ENCODE measurements at places on chromosomes 6 and 20. TPM values are rescaled to one million over a fixed set of nuclear protein-coding genes. Genes with fewer than 3 reads are reported as not detected.
A peak's percentile ranks its signal among the peaks of the same experiment; 100 is the strongest.

GRCh38 chr6:170522565-170523183, 30.4 kb downstream of the PSMB1 start:
- peak; percentile 5 for DNase-seq

Gene CRIP3
- total RNA-seq = 1.4 TPM

- DNase-seq = no peak
Measured at GRCh38 chr6:99446076-99446475, 21.0 kb upstream of the PNISR start.

- DNase-seq = no peak
Measured at GRCh38 chr6:144265390-144265789, 19.7 kb upstream of the UTRN start.

- no peak for DNase-seq
Measured at GRCh38 chr6:73503027-73503772, 17.6 kb downstream of the EEF1A1 start.

Gene CYP21A2
- not detected for total RNA-seq

Gene ARMC2
- 3.5 TPM for total RNA-seq

DNA sequence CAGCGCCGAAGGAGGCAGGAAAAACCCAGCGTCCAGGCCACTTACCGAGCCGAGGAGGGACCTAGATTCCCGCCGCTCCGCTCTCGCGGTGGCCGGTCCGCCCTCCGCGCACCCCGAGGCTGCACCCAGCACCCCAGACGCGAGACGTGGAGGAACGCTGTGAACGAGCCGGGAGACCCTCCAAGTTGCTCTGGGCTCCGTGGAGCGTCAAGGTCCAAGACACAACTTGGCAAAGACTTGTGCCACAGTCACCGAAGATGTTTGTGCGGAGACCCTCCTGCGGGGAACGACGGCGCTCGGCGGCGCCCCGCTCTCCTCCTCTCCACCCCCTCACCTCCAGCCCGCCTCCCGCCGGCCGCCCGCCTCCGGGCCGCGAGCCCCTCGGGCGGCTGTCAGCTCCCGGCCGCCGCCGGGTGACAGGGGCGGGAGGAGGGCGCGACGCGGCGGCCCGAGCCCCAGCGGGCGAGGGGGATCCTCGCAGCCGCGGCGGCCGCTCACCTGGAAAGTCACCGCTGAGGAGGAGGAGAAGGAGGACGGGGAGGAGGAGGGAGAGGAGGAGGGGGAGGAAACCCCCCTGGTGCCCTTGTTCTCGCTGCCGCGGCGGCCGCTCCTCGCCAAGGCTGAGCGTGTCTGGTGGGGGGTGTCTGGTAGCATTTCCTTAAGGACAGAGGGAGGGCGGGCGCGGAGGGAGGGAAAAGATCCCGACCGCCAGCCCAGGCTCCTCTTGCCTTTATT, 637 bp upstream of the HIVEP2 start:
- DNase-seq = peak; percentile 67

DNA sequence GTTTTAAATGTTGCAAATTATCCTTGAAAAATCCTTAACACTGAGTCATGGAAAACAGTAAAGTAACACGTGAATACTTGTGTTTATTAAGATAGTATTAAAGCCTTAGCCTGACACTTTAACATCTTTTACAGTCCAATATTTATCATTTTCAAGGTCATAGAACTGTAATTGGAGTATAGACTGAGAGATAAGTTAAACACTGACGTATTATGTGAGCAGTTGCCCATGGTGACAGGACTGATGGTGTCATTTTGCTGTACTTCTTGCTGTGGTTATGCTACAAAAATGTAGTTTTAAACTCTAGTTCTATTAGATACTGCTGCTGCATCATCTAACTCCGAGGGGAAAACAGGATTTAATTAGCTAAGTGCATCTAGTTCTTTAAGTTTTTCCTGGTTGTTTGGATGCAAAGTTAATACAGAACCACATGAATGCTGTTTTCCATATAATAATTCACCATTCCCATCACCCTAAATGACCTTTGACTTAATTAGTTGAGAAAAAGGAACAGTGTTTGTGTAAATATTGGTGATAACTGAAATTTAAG, 37.8 kb downstream of the SLC2A12 start:
- no peak for DNase-seq

DNA sequence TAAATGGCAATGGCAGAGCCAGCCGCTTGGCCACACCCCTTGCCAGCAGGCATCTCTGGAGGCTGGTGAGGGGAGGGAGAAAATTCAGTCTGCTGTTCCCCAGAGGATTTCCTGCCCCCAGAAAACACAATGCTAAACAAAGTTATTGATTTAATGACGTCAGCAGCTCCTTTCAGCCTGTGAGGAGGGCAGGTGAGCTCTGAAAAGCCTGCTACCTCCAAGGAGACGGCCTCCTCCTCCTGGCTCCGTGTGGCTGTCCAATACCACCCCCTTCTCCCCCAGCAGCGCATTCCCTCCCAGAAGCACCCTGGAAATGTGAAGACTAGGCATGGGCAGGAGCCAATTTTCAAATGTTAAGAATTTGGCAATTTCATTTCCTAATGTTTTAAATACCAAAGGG, 393.1 kb downstream of the ZFAND3 start:
- DNase-seq = no peak

- no peak for DNase-seq
Measured at GRCh38 chr6:157929076-157929475, 52.6 kb upstream of the SYNJ2 start.

Gene ZC3H12D
- total RNA-seq = 28.0 TPM

DNA sequence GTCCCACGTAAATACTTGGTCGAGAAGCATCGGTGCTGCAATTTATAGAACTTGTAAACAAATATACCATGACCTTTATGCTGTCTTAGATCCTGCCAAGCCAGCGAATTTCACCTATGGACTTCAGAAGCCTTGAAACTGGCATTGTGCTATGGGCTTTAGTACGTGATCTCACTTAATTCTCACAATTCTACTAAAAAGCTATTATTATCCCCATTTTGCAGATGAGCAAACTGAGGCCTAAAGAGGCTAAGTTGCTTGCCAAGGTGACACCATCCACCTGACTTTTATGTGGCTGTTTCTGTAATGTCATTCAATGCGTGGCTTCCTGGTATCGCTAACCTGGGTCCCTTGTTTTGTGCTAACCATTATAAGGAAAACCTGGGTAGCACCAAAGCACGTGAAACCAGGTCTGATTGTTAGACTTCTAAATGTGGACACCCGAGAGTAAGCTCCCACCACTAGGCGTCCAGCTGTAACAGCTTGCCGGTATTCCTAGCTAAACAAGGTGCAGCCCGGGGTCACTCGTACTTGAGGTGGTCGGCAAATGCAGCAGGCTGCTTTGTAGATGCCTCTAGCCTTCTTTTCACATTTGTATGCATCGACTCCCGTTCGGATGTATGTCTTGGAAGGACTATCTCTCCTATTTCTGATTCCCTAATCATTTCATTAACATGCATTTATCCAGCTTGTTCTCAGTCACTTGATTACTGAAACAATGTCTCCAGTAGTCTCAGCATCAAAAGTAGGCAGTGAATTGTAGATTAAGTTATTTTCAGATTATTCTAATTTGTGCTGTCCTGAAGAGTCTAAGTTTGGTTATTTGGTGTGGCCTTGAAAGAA, 1.1 kb downstream of the SYNJ2 start:
- no peak for DNase-seq

- DNase-seq = no peak
Measured at GRCh38 chr20:61556111-61556510, 304.1 kb downstream of the CDH4 start.

- no peak for DNase-seq
Measured at GRCh38 chr6:25519856-25520255, 132.2 kb upstream of the SCGN start.

DNA sequence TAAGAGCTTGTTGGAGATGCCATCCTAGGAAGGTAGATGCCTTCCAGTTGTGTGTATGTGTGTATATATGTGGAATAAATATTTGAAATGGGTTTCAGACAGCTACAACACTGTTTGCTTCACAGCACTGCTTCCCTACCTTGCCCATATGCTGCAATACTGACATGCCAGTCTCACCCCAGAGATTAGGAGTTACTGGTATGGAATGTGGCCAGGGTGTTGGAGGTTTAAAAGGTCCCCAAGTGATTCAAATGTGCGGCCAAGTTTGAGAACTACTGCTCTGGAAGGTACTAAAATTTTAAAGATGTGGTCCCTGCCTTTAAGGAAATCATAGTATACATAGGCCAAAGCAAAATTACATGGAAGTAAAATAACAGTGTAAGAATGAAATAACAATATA, 39.5 kb downstream of the BCKDHB start:
- DNase-seq = no peak

Gene MBOAT1
- 5.1 TPM for total RNA-seq

DNA sequence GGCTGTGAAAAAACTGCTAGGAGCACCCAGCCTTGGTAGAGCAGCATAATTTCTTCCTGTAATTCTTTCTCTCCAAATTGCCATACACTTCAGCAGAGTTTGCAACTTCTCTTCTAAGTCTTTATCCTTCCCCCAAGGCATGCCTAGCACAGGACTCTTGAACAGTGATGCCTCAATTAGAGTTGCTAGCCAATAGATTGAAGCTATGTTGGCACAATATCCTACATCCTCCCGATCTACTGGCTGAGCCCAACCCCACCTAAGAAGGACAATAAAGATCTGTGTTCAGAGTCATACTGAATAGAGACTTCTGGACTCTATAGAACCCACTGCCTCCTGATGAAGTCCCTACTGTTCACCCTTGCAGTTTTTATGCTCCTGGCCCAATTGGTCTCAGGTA, at the start of gene DEFB126:
DEFB126 (plus strand) TSS at position 301 of the 400 bp plus-strand sequence; CDS start at position 340, 39 bp downstream.
- DNase-seq = no peak

DNA sequence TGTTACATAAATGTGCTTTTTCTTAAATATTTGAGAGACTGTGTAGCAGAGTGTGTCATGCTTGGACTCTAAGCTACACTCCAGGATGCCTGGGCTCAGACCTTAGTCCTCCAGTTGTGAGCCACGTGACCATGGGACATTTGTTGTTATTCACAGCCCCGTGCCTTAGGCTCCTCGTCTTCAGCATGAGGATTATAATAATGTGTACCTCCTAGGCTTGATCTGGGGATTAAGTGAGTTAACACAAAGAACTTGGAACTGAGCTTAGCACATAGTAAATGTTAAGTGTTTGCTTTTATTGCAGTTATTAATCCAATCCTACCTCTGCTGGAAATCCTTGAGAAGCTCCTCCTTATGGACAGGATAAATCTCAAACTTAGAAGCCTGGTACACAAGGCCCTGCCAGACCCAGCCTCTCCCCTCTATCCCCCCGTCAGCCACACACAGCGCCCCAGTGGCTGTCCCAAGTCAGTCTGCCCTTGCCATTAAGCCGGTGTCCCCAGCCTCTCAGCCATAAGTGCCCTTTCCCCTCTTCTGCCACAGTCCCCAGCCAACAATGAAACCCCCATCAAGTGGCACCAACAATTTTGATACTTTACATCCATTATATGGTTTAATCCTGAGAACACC, 177.5 kb downstream of the TMEM242 start:
- no peak for DNase-seq

- DNase-seq = no peak
Measured at GRCh38 chr6:13472099-13472498, 15.3 kb downstream of the GFOD1 start.

DNA sequence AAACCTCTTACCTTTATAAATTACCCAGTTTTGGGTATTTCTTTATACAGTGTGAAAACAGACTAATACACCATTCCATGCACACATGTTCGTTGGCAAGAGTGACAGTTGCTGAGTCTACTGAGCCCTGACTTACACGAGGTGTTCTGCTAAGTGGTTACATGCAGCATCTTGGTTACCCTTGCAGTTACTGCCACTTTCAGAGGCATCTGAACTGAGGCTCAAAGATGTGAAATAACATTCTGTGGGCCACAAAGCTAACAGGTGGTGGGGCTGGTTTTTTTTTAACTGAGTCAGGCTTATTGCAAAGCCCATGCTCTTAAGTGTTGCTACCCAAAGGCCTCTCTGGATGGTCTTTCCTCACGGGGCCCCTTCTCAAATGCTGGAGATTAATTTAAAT, 54.4 kb upstream of the GTSF1L start:
- DNase-seq = no peak

Gene POM121L2
- total RNA-seq = not detected

DNA sequence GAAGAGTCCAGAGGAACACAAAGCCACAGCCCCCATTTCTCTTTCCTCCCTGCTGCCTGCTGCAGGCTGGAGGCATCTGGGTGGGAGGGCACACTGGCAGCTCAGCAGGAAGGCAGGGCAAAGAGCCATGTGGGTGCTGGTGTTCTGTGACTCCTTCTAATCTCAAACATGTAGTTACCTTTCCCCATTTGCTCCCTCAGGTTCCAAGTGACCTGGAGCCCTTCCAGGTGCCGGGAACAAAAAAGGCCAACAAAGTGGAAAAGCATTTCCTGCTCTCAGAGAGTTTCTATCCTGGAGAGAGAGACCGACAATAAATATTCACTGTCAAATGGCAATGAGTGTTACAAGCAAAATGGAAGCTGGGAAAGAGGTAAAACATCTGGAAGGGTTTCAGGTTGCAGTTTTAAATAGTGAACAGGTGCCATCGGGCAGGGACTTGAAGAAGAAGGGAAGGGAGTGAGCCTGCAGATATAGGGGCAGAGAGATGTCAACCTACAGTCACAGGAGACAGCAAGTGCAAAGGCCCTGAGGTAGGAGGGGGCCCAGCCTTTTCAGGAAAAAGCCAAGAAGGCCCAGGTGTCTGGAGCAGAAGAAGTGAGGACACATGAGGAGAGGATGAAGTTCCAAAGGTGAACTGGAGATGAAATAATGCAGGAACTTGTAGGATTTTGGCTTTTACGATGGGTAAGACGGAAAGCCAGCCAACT, 43.6 kb upstream of the IYD start:
- DNase-seq = no peak

Gene HBS1L
- 151 TPM for total RNA-seq

DNA sequence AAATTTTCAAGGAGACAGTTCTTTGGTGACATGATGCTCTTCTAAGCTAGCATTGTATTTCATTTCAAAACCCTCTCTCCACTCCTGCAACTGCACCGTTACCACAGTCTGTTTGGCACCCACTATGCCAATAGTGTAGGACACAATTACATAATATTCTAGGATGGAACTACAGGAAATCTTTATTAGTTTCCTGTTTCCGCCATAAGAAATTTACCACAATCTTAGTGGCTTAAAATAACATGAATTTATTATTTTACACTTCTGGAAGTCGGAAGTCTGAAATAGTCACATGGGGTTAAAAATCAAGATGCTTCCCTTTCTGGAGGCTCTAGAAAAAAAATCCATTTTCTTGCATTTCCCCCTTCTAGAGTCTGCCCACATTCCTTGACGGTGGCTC, 733.1 kb downstream of the HDGFL1 start:
- DNase-seq = no peak

Data from activated naive CD8-positive, alpha-beta T cell treated with anti-CD3 and anti-CD28 coated beads for 36 hours (primary cell).